ENCODE measurements at places on chromosomes 2 and 18.

DNA sequence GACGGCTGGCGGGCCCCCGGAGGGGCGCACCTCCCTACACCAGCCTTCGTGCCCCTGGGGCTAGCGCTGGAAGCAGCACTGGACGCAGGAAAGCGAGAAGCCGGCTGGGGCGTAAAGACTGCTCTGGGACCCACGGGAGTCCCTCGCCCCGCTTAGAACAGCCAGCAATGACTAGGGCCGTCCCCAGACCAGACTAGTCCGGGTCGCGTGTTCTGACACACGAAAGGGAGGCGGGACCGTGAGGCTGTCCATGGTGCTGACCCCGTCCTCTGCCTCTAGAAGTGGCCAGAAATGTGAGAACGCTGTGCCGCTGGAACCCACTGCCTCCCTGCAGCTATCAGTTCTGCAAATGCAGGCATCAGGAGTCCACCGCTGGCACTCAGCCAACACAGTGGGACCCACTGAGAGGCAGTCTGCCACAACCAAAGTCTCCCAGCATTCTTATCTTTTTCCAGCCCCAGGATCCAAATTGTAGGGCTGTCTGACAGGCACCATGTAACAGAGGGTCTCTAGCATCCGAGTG, at the start of gene UCN:
UCN (minus strand) TSS at position 87 of the 523 bp plus-strand sequence. CDS start 550 bp downstream, outside the sequence.
- DNase-seq = no peak

- no peak for DNase-seq
Observed at GRCh38 chr2:78908973-78909372, 116.5 kb upstream of the REG3G start.

DNA sequence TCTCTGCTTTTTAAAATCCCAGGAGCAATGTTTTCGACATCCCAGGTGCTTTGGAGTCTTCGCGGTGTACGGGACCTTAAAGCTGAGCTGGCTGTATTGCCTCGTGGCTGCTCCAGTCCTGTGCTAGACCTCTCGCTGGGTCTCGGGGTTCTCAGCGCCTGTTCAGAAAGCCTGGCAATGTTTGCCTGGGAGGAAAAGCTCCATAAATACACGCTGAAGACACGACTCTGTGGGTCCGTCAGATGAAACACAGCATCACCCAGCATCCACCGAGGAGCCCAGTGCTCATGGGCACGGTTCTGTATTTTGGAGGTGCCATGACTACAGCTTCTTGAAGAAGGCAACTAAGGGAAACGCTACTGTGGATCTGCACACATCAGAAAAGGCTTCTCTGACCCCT, 21.6 kb downstream of the MBP start:
- DNase-seq = no peak

DNA sequence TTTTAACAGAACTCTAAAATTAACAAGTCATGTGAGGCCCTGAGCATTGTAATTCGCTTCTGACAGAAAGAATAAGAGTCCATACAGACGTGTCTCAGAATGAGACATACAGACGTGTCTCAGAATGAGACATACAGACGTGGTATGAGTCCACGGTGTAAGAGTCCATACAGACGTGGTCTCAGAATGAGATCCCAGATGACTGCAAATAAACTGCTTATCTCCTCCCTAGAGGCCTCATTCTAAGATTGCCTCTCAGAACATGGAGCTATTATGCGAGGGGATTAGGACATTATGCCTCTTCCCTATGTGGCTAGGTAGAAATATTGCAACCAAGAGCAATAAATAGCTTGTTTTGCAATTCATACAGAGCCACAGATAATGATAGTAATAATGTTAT, 63.9 kb downstream of the NEB start:
- DNase-seq = no peak

GRCh38 chr18:13570216-13570615, 156.1 kb downstream of the FAM210A start:
- no peak for DNase-seq

GRCh38 chr2:129724021-129724757, 255.3 kb upstream of the RAB6C start:
- no peak for DNase-seq

All from RPMI7951 (cell line).